Breast epithelium (tissue), 4 donors: ENCODE measurements at places on chromosomes 11 and 22. TPM values are rescaled to one million over a fixed set of nuclear protein-coding genes. Genes with fewer than 3 reads are reported as not detected.

DNA sequence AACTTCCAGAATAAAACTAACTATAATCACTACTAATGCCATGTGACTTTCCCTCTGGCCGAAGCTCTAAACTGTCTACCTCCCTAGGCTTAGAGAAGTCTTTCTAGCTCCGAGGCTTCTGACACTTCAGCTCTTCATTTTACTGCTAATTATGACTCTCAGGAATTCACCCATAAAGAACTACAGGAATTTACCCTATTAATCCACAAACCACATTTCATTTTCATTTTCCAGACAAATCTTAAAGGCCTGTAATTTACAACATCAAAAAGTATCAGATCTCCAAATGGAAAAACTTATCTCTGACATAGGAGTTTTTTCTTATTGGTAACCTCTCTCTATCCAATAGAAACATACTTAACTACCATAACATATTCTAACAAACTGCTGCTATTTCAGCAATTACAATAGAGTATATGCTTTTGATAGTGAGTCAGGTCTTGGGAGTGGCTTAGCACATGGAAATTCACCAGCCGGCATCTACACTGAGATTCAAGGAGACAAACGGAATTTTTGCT, 33.4 kb downstream of the MRTFA start:
- DNase-seq = no peak

Gene NLRP14
- total RNA-seq = under 0.01 TPM

Gene CABP7
- not detected for total RNA-seq

DNA sequence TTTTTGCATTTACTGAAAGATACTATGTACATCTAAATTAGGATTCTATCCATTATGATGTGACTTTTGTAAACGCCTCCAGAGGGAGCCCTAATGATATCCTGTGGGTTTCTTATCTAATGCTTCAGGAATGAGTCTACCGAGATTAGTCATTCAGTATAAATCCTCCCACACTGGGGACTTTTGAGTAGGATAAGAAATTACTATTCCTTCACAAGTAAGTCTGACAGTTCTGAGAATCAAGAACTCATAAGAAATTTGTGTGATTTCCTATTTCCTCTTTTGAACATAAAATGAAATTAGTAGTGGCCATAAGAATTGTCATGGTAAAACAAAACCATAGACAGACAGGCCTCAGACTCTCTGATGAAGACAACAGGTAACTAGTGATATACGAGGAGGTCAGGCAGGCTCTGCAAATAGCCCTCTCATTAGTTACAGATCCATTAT, 10.0 kb upstream of the OR5M1 start:
- DNase-seq = no peak

Gene LIF
- total RNA-seq = 1.4 TPM

- DNase-seq = no peak
These were observed 11.6 kb downstream of the PRR33 start for GRCh38 chr11:1879941-1880720.

- DNase-seq = no peak
These were observed 314.9 kb downstream of the MIAT start for GRCh38 chr22:26972286-26972685.

Gene MED15
- total RNA-seq = 53.1 TPM
